GM23338 (cell line): ENCODE measurements at places on chromosomes 4 and X. TPM values are rescaled to one million over a fixed set of nuclear protein-coding genes. Genes with fewer than 3 reads are reported as not detected.
A peak's percentile ranks its signal among the peaks of the same experiment; 100 is the strongest.

The RNF150 gene
- total RNA-seq = 5.2 and 6.1 TPM in 2 replicates

The FAM9A gene
- not detected in 2 replicates for total RNA-seq

The PAPSS1 gene
- 79.1 and 85.8 TPM in 2 replicates for total RNA-seq

- H3K4me3 ChIP-seq = peak overlapping the region; percentile 88
- DNase-seq = no peak
- peaks cover 18% of the 10 kb centered on the region for H3K4me1 ChIP-seq
- no peaks in the 10 kb centered on the region for H3K36me3 ChIP-seq
- H3K27me3 ChIP-seq = no peaks in the 10 kb centered on the region
Observed at GRCh38 chr4:6270636-6271121, 1.0 kb downstream of the WFS1 start.

GRCh38 chrX:8204169-8204935, 33.3 kb upstream of the VCX2 start:
- peak; percentile 3 for DNase-seq
- H3K27me3 ChIP-seq = no peaks in the 10 kb centered on the region
- H3K36me3 ChIP-seq = no peaks in the 10 kb centered on the region
- no peak overlapping the region for H3K27ac ChIP-seq
- 0 out of 2 replicates have a peak, but pooled peaks cover 3% of the 10 kb centered on the region for H3K4me1 ChIP-seq
- no peak overlapping the region for H3K4me3 ChIP-seq

DNA sequence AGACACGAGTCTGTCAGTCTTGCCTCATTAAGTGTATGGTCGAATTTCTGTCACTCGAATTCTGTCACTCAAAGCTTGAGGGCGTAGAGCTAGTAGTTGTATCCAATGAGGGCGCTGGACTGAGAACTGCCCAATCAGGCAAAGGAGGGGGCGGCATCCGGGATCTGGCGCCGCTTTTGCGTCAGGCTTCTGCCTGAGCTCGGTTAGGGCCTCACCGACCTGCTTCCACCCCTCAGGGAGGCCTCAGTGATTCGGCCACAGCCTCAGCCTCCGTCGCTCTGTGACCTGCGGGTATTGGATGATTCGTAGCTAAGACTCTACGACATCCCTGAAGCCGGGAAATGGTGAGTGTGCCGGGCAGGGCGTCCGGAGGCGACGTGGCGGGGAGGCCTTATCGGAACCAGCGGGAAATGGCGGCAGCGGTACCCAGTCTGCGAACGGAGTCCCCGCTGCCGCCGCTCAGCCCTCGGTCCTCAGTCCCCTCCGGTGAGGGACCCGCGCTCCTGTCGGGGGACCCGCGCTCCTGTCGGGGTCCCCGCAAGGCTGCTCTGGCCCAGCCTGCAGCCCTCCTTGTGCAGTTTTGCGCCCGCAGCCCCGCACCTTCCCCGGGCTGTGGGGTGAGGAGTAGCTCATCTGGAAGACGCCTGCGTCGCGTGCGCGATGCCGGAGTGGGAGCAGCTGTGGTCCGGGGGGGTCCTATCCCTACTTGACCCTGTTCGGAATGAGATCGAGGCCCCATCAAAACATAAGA, 88.3 kb downstream of the ZNF718 start:
- peaks cover 26% of the 10 kb centered on the region for H3K4me1 ChIP-seq
- H3K27ac ChIP-seq = peak overlapping the region; percentile 83; the same call in 1 of the 2 replicates
- peak; percentile 98 for DNase-seq
- peaks cover 2% of the 10 kb centered on the region; the same call in 1 of the 2 replicates for H3K36me3 ChIP-seq
- H3K4me3 ChIP-seq = peak overlapping the region; percentile 96

- H3K27ac ChIP-seq = no peak overlapping the region
- no peaks in the 10 kb centered on the region for H3K36me3 ChIP-seq
- no peaks in the 10 kb centered on the region for H3K27me3 ChIP-seq
- no peak overlapping the region for H3K4me3 ChIP-seq
- no peak for DNase-seq
Observed at GRCh38 chrX:78540171-78540570, 119.0 kb downstream of the RTL3 start.

DNA sequence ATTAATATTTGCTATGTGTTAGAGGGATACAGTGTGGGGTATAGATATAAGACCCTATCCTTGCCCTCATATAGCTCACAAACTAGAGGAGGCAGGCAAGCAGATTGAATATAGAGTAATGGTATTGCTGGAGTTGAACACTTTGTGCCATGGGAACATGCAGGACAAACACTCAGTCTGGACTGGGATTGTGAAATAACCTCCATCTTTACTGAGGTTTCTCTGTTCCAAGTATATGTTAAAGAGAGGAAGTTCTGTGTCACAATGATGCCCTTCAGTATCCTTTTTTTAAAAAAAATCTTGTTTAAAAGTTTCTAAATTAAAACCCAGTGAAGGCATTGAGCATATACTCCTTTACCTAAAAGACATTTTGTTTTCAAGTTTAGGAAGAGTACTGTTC, 8.7 kb downstream of the FABP2 start:
- H3K27ac ChIP-seq = no peak overlapping the region
- H3K4me1 ChIP-seq = 0 out of 2 replicates have a peak, but pooled peaks cover 5% of the 10 kb centered on the region
- H3K4me3 ChIP-seq = no peak overlapping the region
- H3K36me3 ChIP-seq = no peaks in the 10 kb centered on the region

GRCh38 chrX:17605676-17606075, 131.6 kb upstream of the SCML1 start:
- H3K36me3 ChIP-seq = no peaks in the 10 kb centered on the region
- peaks cover 9% of the 10 kb centered on the region for H3K4me1 ChIP-seq
- peaks cover 5% of the 10 kb centered on the region; the same call in 1 of the 2 replicates for H3K27me3 ChIP-seq
- no peak overlapping the region for H3K4me3 ChIP-seq

DNA sequence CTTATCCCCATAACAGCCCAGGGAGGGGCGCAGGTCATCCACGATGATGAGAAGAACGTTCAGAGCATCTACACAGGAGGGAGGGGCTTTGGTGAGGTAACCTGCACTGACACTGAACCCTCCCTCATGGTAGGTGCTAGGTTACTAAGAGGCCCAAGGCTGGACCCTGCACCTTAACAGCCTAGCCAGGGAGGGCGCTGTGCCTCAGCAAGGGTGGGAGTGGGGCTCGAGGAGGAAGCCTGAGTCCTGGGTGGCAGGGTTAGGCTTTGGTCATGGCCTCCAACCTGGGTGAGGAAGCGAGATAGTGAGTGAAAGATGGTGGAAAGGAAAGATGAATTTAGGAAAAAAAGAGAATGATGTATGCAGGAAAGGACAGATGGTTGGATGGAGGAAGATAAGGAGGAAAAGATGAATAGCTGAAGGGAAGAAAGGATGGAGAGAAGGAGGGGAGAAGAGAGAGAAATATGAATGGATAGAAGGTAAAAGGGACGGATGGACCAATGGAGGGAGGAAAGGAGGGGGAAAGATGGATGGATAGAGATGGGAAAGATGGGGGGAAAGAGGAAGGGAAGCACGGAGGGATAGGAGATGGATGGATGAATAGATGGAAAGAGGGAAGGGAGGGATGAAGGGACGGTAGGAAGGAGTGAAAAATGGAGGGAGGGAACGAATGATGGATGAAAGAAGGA, 736 bp downstream of the IDS start:
- H3K4me1 ChIP-seq = no peaks in the 10 kb centered on the region
- DNase-seq = peak; percentile 56
- peak overlapping the region; percentile 48 for H3K4me3 ChIP-seq
- H3K27me3 ChIP-seq = no peaks in the 10 kb centered on the region
- no peaks in the 10 kb centered on the region for H3K36me3 ChIP-seq

DNA sequence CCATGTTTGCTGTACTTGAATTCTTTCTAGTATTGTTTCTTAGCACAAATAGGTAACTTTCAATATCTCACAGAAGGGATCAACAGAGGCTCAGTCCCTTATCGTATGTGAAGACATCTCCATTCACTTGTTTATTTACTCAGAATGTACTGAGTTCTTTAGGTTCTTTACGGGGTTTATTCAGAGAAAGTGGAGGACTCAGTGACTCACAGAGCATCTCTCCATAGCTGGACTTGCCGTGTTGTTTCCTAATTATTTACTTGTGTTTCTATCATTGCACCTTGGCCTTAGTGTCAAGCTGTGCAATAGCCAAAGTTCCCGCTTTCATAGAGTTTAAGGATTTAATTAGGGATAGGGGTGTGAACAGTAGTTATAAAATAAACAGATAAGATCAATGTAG, 57.1 kb downstream of the RHOH start:
- H3K36me3 ChIP-seq = no peaks in the 10 kb centered on the region
- H3K4me3 ChIP-seq = no peak overlapping the region
- H3K27me3 ChIP-seq = no peaks in the 10 kb centered on the region
- H3K4me1 ChIP-seq = no peaks in the 10 kb centered on the region
